Brain microvascular endothelial cell (primary cell): ENCODE measurements at places on chromosomes 6 and 20.

- DNase-seq, result no peak
Observed at GRCh38 chr6:53934023-53934422, 139.2 kb downstream of the LRRC1 start.

- DNase-seq, result no peak
Observed at GRCh38 chr20:63821811-63822210, 9.3 kb downstream of the ZBTB46 start.

DNA sequence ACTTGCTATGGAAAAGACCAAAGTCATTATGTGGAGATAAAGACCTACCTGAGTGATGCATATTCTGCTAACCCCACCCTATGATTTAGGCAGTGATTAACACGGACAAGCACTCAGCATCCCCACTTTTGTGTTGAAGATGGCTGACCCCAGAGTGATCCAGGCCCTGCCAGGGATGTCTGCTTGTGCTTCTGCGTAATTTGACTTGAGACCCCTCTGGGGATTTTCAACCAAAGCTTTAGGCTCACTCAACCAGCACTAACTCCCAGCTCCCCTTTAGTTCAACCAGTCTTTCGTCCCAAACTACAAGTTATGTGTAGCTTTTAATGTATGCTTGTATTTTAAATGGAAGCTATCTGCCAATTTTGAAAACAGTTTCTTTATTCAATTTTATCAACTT is 538.0 kb upstream of the ID4 start:
- DNase-seq, result no peak

DNA sequence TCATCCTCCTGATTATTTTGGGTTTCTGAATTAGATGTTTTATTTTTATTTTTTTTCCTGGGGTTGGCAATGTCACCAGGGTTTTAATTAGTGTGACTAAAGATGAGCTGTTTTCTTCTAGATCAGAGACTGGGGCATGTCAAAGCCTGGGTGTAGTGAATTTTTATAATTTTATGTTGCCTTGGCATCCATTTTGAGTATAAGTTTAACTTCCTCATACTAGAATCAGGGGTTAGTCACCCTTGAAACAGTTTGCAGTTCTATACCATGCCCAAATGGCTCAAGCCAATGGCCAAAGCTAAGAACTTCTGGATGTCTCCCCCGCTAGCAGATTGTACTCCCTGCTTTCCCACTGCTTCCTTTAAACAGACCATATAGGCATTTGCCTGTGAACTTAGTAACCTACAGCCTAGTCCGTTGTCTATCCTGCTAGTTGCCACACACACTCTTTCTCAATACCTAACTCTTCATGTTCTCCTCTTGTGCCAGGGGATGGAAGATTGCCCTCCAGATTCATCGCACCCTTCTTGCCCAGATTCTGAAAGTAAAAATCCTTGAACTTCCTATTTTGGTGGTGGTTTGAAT is 54.5 kb downstream of the KIAA0408 start:
- no peak for DNase-seq

DNA sequence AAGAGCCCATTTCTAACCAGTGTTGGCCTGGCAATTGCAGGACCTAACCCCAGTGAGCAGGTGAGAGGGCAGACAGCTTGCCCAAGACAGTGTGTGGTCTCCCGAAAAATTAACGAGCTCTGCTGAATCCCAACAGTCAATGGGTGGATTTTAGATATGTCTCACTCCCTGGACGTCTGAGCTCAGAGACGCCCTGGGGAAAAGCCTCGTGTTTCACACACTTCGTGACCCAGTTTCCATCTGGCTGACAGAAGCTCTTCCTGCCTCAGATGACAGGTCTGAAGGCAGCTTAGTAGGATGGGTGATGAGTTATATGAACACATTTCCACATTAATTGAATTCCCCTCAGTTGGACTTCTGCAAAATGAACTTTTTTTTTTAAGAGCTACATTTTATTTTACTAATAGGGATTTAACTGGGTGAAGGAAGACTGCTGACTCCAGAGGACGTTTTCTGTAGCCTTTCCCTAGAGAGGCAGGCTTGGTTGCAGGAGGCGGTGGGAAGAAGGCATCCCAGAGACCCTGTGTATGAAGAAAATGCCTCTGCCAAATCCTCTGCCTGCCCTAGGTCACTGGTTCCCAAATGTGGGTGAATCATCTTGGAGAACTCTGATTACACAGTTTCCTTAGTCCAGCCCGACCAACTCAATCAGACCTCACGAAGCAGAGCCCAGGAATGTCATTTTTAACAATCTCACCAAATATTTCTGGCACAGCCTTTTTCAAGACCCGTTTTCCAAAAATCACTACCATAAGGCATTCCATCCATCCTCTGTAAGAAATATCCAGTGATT is 71.7 kb upstream of the LY86 start:
- no peak for DNase-seq

GRCh38 chr20:16863303-16863702 is 115.1 kb downstream of the OTOR start:
- no peak for DNase-seq

DNA sequence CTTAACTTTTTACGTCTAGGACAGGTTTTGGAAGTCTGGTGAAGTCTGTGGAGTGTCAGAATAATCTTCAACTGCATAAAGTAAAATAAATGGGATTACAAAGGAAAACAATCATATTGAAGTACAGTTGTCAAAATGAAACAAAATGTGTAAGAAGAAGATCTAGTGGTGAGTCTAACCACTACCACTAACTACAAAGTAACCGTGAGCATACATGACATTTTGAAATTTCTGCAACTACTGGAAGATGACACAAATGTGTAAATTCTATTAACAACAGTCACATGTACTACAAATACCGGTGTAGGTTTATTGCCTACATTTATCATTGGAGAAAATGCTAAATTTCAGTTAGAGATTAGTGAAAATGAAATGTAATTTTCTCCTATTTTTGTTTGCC is 29.7 kb downstream of the VPS52 start:
- DNase-seq, result no peak

GRCh38 chr20:61727761-61728160 is 337.9 kb downstream of the TAF4 start:
- DNase-seq, result no peak

DNA sequence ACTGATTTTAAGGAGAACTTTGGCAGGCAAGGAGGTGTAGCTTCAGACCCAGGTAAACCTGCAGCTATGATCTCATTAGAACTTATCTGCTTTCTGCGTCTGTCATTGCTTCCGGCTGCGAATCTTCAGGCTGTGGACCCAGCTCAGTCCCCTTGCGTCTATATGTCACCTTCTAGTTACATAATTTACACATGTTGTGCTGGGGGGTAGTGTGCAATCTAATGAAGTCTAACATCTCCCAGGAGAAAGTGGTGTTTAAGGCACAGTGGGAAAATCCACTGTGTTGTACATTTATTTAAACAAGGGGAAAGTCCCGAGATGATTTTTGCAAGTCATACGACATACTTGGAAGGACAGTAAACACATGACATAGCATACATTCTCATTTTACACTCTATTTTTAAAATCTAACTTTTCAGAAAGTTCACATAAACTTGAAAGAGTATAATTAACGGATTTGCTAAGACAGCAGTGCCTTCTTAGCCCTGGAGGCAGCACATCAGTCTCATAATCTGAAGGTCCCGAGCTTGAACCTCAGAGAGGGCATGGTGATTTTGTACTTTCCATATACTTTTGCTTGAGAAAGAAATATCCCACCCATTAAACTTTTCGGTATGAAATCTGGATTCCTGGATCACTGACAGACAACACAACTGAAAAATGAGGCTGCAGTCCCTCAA is 35.2 kb downstream of the GPX6 start:
- no peak for DNase-seq

GRCh38 chr6:144660561-144661115 is 375.5 kb downstream of the UTRN start:
- no peak for DNase-seq

- DNase-seq, result no peak
Observed at GRCh38 chr6:53944543-53944942, 149.7 kb downstream of the LRRC1 start.

- peak; percentile 90 for DNase-seq
Observed at GRCh38 chr6:144675231-144675861, 390.2 kb downstream of the UTRN start.

- DNase-seq, result no peak
Observed at GRCh38 chr6:107523054-107523791, 33.3 kb downstream of the SOBP start.

- DNase-seq, result peak; percentile 55
Observed at GRCh38 chr6:17392978-17393891, at the start of gene CAP2. TSS of gene CAP2 (plus strand) at chr6:17393595. CDS start at chr6:17421556, 27,961 bp downstream.

DNA sequence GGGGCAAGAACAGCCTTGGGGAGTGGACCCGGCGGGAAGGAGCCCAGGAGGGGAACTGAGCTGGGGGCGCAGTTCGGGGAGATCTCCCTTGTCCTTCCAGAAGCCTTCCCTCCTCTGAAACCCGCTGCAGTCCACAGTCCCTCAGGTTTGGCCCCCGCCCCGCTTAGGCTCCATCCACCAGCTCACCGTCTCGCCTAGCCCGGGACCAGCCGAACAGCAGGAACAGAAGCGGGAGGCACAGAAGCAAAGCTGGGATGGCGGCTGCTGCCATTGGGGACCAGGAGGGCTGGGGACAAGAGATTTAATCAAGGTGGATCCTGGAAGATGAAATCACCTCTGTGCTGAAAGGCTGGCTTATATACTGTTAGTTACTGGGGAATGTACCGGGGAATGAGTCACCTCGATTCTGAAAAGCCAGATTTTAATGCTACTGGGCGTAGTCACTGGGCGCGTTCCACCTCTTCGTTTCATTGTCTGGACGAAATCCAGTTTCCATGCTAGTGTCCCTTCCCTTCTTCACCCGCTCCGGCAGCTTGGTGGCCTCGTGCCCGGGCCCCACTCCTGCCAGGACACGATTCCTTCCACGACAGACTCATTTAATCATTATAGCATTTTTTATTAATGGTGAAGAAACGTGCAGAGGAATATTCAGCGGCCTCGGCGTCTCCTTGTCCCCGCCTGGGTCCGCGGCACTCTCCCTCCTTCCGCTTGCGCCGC is at the start of gene RAET1L:
TSS of gene RAET1L (minus strand) at position 332 of the 717 bp plus-strand sequence. CDS start at position 271, 61 bp downstream.
- peak; percentile 24 for DNase-seq

- peak; percentile 86 for DNase-seq
Observed at GRCh38 chr6:79574630-79575225, 37.5 kb upstream of the LCA5 start.

DNA sequence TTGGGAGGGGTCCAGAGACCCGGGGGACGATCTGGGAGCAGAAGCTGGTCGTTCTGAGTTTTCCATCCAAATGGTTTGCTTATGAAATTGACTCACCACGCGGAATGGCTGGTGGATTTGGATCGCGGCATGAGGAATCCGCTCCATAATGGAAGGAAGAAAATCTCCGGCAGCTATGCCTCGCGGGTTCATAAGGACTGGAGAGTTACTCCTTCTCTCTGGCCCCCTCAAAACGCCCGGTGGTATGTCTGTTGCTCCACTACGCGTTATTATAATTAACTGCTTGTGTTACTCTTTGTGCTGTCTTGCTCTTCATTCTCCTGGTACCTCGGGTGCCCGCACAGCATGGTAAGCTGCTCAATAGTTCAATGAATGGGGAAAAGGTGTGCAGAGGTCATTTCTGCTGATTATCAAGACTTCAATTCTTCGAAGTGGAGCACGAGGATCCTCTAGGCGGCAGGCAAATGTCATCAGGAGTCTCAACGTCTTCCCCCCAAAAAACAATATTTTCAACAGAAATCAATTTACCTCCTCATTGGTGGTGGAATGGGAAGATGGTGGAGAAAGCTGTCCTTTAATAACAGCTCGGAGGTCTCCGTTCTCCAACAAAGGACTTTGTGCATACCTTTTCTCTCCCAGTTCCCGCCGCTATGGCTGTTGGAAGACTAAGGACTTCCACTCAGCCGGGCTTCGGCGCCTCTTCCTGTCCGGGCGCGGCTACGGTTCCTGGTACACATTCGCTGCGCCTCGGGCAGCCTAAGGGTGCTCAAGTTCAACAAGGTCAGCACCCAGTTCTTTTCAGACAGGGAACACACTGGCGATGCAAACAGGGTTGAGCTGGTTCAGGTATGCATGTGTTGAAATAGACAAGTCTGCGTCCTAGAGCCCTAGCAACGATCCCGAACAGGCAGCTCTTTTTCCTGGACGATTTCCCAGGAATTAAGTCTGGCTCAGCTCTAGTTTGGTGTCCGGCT is 9.2 kb upstream of the PRSS16 start:
- peak; percentile 10 for DNase-seq

DNA sequence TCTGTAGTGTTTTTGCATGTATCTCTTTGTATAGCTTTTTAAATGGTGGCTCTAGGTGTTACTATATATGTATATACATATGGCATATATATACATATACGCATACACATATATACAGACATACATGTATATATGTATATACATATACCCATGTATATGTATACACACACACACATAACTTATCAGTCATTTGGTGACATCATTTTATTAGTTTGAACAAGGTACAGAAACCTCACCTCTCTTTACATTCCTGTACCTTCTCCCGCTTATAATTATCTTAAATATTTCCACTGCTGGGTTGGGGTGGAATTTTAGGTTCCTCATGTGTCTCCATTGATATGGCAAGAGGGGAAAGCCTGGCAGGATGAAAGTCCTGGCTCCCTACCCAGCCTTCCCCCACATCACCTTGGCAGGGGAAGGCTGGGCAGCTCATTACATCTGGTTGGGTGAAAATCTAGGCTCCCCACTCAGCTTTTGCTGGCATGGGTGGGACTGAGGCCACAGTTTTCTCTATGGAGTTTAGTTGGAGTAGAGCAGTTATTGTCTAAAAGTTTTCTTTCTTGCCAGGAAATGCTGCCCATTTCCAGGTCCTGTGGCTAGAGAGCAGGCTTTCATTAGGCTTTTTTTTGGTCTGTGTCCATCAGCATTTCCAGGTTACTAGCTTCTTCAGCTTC is 7.6 kb downstream of the GLO1 start:
- no peak for DNase-seq

DNA sequence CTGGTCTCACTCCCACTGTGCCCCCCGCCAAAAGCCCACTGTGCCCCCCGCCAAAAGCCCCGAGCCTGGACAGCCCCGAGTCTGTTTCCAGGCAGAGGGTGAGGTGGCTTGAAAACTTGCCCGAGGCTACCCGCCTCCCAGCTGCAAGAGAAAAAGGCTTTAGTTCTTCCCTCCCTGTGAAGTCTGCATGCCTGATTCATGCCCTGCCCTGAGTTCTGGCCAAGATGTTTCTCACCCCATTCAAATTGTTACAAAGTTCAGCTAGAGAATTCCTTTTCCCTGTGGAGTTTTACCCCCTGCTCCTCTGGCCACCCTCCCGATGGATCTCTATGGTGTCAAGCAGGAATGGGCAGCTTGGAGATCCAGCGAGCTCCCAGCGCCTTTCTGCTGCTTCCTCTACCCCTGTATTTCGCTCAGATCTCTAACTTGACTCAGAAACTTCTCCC is 298.8 kb upstream of the MAP3K7 start:
- no peak for DNase-seq

GRCh38 chr6:122365775-122366403 is 33.6 kb upstream of the HSF2 start:
- no peak for DNase-seq
